ENCODE measurements at places on chromosomes 3 and 15.

- DNase-seq: no peak
Measured at GRCh38 chr15:84668221-84668982, 10.4 kb upstream of the NMB start.

DNA sequence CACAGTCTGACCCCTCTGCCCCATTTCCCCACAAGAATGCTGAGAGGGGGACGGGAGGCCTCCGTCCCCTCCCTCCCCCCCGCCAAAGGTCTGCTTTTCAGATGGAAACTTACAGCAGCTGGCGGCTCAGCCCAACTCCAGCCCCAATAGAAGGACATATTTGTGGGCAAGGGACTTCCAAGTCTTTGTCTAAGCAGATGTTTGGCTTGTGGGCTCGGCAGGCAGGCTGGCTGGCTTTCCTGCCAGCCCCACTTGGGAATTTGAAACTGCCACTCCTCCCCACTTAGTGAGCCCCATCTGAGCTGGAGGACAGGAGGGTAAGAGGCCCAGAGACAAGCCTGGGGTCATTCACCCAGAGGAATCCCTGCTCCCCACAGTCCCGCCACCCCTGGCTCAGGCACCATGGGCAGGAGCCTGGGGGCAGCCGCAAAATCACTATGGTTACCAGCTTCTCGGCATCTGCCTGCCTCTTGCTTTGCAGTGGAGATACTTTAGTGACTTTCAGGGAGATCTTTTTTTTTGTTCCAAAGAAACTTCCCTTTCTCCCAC, 53.6 kb downstream of the LMCD1 start:
- peak; percentile 82 for DNase-seq

GRCh38 chr15:29095746-29096145, 173.9 kb downstream of the NSMCE3 start:
- no peak for DNase-seq

- DNase-seq: no peak
Measured at GRCh38 chr15:46297766-46298165, 662.9 kb downstream of the SQOR start.

DNA sequence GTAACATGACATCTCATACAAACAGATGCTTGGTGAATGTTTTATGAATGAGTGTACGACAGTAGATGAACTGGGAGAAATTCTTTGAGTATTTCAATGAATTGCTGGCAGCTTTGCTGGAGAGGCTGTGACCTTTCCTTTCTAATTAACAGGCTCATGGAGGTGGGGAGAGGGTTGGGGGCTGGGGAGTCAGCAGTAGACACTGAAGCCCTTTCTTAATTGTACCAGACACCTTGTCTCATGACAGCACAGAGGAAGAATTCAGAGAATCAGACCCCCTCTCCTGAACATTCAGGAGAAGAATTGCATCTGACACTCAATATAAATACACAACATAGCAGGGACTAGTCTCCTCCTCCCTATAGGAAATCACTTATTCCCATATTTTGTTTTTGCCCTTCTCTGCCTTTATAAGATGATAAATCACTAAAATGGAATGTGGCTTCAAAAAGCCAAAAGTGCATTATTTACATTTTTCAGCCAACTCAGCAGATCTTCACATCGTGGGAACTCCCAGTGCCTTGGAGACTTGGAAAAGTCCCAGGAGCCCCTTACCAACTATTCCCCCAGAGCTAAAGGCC, 66.2 kb upstream of the TPM1 start:
- DNase-seq: peak; percentile 32

DNA sequence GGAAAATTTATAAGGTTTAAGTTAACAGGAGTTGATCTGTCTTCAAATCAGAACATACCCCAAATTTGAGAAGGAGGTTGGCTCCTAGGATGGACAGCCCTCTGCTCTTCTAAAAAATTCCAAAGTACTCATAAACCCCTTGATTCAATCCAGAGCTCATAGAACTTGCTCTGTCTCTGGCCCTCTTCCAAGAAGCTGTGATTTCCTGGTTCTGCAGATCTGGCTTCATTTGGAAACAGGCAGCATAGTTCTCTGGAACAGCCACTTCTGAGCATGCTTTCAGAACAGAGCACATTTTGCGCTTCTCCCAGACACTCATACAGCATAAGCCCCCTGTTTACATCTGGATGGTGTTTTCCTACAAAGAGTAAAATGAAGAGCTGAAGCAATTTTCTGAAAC, 96.7 kb downstream of the KBTBD8 start:
- DNase-seq: no peak

- no peak for DNase-seq
Measured at GRCh38 chr3:78725703-78726246, 1042.0 kb downstream of the ROBO1 start.

All from GM04504 (cell line).